ENCODE measurements at places on chromosomes 3 and 15. TPM values are rescaled to one million over a fixed set of nuclear protein-coding genes. Genes with fewer than 3 reads are reported as not detected.

Gene FGF12
- polyA plus RNA-seq, result 1.7 TPM

Gene CFAP92
- polyA plus RNA-seq, result 3.8 TPM

DNA sequence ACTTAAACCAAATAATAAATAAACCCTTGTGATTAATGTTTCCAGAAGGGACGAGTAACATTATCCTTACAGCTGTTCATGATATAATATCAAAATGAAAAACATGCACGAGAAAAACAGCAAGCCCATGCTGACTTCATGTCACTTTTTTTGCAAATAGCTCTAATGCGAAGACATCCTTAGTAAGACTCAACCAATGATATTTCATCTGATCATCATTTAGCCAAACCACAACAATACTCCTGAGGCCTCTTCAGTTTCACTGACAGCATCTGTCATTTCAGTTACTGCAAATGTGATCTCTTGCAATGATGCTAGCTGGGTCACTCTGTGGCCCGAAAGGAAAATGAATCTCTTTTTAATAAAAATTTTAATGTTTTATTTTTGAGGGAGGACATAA, 74.0 kb downstream of the POLR2M start:
- DNase-seq, result no peak

- DNase-seq, result peak; percentile 19
These were observed 352.4 kb upstream of the ARHGEF26 start for GRCh38 chr3:153768561-153769469.

DNA sequence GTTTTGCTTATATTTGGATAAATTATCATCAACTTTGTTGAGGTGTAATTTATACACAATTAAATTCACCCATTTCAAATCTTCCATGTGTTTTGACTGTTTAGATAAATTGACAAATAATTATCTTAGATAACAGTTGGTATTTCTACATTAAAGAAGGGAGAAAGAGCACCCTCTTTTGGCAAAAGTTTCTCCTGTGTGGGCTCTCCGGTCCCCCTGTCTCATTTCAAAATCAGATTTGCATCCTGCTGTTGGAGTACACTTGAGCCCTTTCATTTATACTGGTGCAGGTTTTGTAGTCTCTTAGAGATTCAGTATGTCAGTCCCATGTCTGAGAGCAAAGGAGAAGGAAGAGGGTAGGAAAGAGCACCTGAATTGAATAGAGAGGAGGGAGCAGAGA, 49.4 kb downstream of the NKIRAS1 start:
- DNase-seq, result no peak

Gene MEX3B
- 5.2 TPM for polyA plus RNA-seq

Gene TBCCD1
- polyA plus RNA-seq, result 11.1 TPM

DNA sequence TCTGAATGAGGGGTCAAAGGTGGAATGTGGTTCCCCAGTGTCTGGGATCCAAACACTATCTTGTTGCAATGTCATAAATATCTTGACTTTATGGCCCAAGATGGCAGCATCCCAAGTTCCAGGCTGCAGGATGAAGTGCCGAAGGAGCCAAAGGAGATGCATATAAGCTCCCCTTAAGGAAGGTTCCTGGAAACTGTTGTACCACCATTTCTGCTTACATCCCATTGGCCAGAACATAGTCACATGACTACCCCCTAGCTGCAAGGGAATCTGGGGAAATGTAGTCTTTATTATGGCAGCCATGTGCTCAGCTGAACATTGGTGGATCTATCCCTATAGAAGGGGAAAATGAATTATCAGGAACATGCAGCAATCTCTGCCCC, 54.3 kb downstream of the BDH1 start:
- no peak for DNase-seq

Gene A4GNT
- polyA plus RNA-seq, result not detected

GRCh38 chr15:42057799-42058646, 36.3 kb downstream of the PLA2G4D start:
- no peak for DNase-seq

DNA sequence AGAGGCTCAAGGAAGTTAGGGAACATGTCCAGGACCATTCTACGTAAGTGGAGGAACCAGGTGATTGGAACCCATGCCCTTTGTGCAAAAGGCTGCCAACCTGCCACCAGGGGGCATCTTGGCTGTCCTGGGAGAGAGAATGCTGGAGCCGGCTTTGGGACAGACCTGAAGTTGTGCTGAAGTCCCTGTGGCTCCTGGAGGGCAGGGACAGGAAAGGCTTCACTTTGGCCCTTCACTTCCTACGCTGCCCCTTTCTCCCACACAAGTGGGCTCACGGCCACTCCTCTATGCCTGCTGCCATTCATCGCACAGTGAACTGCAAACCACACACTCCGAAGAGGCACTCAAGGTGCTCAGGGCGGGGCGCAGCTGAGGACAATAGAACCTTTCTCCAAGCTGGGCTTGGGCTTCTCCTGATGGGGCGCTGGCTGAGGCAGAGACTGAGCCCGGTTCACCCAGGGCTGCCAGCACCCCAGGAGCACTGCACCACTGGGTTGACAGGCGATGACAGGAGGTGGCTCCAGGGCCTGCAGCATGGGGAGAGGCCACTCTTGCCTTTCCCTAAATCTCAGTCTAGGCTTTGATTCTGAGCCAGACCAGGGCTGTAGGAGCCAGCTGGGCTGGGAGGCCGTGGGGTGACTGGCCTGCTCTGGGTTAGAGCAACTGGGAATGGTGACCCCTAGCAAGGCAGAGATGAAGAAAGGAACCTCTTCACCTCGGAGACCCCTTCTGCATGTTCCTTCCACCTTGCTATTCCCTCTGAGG, 8.4 kb downstream of the SHF start:
- no peak for DNase-seq

DNA sequence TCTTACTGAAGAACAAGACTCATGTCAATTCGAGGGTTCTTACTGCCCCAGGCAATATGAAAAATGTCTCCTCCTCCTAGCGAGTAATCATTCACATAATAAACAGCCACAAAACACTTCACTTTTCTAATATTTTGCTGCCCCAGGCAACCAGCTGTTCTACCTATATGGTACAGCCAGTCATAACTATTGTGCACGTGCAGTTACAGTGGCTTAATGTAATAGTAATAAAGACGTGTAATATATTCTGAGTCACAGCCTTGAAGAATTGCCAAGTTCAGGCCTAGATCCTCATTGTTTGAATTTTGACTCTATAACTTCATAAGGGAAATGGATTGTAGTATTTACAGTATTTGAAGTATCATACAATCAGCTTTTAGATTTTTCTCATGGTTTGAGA, 1250.0 kb upstream of the GBE1 start:
- DNase-seq, result no peak

- peak; percentile 100 for DNase-seq
These were observed at the start of gene IDH3A for GRCh38 chr15:78149068-78149804. Gene IDH3A, plus strand, starts transcription at chr15:78149362. Its CDS starts 42 bp downstream, at chr15:78149404.

Gene CNTN4
- 6.6 TPM for polyA plus RNA-seq

Gene ADAMTS17
- polyA plus RNA-seq, result 2.2 TPM

DNA sequence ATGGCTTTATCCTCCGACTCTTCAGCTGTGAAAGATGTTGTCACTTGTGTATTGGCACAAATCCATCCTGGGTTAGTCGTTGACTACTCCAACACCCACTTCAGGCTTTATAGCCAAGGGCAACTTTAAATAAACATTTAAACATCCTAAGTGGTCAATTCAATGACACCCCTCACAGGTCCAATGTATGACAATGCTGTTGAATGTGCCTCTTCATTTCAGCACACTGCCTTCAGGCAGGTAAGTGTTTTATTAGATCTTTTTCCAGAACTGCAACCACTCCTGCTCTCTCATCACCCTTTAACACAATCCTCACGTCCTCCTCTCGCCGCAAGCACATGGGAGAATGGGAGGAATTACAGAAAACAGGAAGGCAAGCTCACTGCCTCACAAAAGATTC, 30.3 kb downstream of the IL12A start:
- DNase-seq, result no peak

Gene C3orf20
- polyA plus RNA-seq, result 0.08 TPM

DNA sequence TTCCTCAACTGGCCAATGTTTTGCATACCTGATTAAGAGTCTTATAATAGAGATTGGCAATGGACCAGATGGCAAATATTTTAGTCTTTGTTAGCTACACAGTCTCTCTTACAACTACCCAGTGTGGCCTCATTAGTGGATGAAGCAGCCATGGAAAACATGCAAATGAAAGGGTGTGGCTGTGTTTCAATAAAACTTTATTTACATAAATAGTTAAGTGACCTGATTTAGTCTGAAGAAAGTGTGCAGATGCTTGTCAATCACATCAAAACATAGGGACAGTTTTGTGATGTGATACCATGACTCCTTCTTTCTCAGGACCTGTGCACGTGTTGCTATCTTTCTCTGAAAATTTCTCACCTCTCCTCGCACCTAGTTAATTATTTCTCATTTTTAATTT, 309.8 kb upstream of the GRM7 start:
- DNase-seq, result no peak

DNA sequence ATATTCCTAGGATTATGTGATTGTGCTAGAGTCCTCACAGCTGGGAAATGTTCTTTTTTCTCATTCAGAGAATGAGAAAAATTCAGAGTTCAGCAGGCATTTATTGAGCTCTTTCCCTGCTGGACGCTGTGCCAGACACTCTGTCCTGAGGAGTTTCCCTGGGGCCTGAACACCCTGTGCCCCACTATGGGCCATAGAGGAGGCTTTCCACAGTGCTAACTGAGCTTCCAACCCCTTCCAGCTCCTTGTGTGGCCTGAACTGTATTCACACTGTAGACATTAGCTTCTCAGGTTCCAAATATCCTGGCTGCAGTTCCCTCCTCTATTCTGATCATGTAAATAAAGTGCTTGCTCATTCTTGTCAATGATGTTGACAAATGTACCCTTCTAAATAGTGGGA, 10.0 kb downstream of the ABHD2 start:
- DNase-seq, result no peak

Gene ECT2
- polyA plus RNA-seq, result 1.7 TPM

- no peak for DNase-seq
These were observed 4.5 kb downstream of the CCR5 start for GRCh38 chr3:46375218-46375617.

Gene ZNF619
- 2.3 TPM for polyA plus RNA-seq

- no peak for DNase-seq
These were observed 71.3 kb downstream of the RAB11A start for GRCh38 chr15:65940618-65940909.

- no peak for DNase-seq
These were observed 75.5 kb downstream of the TOP2B start for GRCh38 chr3:25589104-25589782.

DNA sequence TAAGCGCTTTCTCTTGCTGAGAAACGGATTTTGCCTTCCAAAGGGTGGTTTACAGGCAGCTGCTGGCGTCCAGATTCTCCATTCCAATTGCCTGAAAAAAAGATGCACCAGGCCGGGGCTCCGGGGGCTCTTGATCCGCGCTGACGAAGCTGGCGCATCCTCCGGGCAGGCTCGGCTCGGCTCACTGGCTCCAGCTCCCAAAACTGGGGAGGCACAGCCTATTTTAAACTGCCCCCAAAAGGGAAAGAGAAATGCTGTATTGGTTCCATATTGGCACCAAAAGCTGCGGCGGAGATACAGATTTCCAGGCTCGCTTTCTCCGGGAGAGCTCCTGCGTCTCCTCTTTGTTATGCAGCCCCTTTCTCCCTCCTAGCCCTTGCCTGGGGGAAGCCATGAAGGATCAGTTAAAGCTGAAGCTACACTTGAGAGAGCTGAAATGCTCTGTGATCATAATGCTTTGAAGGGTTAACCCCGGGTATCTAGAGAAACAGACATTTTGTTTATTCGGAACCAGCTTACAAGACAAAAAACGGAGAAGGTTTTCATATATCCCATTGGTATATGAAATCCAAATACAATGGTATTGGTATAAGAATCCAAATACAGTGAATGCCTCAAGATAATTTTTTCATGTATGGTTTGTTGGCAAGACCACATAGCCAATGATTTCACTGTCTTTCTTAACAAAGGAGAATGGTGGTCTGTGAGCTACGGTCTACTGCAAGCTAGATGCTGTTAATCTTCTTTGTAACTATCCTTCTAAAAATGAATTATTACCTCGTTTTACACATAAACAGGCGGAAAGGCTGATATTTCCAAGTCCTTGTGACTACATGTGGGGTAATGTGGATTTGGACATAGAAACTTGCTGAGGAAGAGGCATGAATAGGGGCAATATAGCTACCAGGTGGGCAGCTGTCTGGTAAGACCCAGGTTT, 693 bp downstream of the CD200 start:
- DNase-seq, result peak; percentile 46

Gene PRSS50
- 0.23 TPM for polyA plus RNA-seq

DNA sequence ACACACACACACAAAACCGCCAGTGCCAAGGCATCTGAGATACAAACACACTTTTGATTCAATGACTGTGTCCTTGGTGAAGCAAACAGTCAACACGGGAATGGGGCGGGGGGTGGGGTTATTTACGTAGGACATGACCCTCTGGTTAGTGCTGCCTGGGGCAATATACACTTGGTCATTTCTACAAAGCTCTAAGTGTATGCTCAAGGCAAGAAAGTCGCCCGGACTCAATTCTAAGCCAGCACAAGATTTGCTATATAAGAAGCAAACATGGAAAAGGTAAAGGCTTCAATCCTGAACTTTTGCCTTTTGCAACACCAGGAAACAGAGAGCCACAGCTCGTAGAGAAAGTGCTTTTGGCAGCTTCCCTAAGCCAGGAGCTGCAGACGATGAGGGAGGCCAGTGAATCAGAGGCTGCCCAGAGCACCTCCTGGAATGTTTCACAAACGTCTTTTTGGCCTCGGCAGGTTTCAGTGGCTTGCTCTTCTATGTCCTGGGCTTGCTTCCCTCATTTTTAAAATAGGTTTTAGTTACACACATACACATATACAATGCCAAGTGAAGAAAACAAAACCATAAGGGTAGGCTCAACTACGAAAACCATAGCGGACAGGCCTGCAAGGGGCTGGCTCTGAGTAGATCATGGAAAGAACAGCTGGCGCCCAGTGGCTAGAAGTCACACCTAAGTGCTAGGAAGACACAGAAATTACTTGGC, 73.6 kb downstream of the TM4SF4 start:
- peak; percentile 69 for DNase-seq

GRCh38 chr3:126517291-126517951, at the start of gene UROC1:
Gene UROC1, minus strand, starts transcription at chr3:126517773. Its CDS starts 54 bp downstream, at chr3:126517719.
- DNase-seq, result no peak

- DNase-seq, result no peak
These were observed 1.6 kb upstream of the TTLL3 start for GRCh38 chr3:9808345-9809037.

DNA sequence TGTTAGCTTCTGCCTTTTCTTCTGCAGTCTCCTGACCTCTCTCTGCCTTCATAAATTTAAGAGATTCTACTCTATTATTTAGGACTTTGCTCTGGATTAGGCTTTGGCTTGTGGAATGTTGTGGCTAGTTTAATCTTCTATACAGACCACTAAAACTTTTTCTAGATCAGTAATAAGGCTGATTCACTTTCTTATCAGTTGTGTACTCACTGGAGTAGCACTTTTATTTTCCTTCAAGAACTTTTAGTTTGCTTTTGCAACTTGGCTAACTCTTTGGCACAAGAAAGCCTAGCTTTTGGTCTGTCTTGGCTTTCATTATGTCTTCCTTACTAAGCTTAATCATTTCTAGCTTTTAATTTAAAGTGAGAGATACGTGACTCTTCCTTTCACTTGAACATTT, 265.5 kb upstream of the TBC1D5 start:
- DNase-seq, result no peak

DNA sequence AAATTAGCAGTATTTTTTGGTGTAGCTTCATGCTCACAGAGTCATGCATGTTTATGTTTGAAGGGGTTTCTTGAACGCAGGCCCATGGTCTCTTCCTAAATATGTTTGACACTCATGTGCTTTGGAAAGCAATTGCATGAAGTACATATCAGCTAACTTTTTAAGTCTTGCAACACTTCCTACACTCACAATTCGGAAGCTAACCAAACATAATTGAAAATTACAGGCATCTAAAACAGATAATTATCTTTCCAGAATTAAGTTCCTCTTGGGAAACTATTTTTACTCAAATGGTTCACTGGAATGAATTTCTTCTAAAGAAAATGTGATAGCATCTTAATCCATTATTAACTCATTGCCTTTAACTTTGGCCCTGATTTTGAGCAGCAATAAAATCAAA, 438.9 kb downstream of the RAP2B start:
- DNase-seq, result no peak

Gene NR1I2
- polyA plus RNA-seq, result 0.21 TPM

Data from ovary (tissue), 10 donors.